ENCODE measurements at places on chromosomes 2 and 18.
A peak's percentile ranks its signal among the peaks of the same experiment; 100 is the strongest.

DNA sequence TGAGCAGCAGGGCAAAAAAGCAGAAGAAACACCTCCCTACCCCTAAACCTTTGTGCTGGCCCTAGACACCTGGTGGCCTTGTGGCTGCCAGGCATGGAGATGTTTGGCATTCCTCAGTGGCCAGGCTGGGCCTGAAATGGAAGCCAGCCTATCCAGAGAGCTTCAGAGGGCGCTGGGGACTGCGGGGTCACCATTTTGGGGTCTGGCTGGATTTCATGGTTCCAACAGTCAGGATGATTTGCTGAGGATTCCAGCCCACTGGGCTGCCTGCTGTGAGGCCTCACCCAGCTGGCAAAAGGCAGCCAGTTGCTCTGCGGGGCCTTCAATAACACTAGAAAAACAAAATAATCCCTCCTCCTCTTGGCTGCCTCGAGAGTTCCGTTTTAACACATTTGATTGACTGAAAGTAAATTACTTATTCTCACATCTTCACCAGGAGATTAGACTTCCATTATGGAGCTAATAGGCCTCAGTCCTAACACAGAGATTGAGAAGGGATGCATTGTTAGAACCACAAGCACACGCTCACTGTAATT is 154.1 kb downstream of the EN1 start:
- no peak for DNase-seq

DNA sequence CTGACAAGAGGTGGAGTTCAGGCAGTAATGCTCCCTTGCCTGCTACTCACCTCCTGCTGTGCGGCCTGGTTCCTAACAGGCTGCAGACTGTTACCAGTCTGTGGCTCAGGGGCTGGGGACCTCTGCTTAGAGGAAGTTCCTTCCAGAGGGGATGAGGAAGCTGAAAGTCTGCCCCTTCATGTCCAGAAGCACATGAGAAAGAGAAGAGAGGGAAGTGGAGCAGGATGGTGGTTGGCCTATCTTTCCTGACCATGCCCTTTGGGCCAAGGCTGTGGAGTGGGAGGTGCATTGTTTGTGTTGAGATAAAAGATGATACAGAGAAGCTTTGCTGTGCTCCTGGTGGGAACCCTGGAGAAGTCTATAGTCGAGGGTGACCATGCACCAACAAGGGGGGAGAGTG is 112.5 kb downstream of the LPIN1 start:
- peak; percentile 46 for DNase-seq

- DNase-seq, result no peak
Observed at GRCh38 chr18:2715990-2716389, 60.5 kb downstream of the SMCHD1 start.

DNA sequence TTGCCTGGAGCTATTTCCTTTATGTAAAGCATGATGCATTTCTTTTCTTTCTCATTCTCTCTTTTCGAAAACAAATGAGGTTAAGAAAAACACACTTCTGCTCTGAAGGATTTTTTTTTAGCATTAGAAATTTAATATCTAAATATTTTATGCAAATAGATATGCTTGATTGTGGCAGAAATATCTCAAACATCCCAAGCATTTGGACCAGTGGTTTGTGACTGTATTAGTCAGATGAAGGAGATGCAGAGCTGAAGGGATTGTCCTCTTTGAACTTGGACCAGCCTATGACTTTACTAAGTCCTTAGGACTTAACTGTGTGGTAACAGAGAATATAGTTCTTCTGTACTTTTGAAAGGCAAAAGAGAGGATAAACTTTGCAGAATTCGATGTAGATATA is 335.9 kb upstream of the NT5C1B start:
- DNase-seq, result no peak

GRCh38 chr2:168781191-168781817 is 21.1 kb upstream of the NOSTRIN start:
- no peak for DNase-seq

DNA sequence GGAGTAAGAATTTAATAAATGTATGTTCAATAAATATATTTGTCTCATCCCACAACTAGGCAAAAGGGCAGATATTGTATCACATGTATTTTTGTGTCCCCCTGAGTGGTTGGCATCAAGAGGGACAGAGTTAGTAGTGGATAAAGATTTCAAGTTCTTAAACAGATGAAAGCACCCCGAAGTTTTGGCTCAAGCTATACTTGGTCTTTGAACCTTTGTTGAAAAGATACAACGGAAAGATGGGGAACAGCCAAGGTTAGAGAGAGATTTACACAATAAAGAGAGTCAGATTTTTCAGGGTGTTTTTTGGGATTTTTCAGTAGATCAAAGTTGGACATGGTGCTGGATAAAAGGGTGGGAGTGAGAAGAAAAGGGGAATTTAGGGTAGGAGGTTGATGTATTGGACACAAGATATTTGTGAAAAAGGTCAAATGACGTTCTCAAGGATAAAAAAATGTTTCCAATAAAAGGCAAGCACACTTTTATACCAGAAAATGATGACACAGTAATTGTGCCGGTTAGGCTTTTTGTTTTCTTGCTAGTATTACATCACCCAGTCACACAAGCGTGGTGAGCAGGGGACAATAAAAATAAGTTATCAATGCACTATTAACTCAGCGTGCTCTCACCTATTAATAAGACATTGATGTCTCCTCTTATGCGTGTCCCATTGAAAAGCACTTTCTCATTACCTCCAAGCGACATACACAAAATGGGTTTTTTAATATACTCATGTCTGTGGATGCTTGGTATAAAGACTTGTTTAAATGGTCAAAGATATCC is 59.5 kb downstream of the MEP1B start:
- DNase-seq, result no peak

- DNase-seq, result no peak
Observed at GRCh38 chr2:96111257-96111640, 5.1 kb downstream of the ADRA2B start.
